Stimulated activated CD4-positive, alpha-beta T cell treated with anti-CD3 and anti-CD28 coated beads, TNF-alpha, amount 100 ng/mL, for 1 hour (primary cell): ENCODE measurements at places on chromosomes 5 and 9.

GRCh38 chr9:92986176-92987119 is 39.1 kb downstream of the FGD3 start:
- no peak for DNase-seq

GRCh38 chr5:19950897-19951296 is 37.1 kb downstream of the CDH18 start:
- DNase-seq, result no peak

DNA sequence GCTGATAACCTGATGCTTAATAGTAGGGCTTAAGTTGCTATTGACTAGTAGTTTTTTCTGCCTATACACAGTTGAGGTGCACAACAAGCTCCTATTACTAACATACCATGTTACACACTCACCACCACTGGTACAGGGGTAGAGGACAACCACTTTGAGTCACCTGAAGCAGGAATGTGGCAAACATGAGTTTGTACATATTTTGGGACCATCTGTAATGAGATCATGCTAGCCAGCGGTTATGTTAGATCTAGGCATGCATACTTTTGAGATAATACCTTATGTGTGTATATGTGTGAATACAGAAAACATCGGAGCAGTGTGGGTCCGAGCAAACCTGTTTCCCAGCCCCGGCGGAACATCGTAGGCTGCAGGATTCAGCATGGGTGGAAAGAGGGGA is 72.8 kb upstream of the NXNL2 start:
- no peak for DNase-seq

- DNase-seq, result no peak
Measured at GRCh38 chr5:8908055-8908683, 637.7 kb downstream of the SEMA5A start.

GRCh38 chr5:74767579-74767913 is 497 bp downstream of the NSA2 start:
- DNase-seq, result no peak

DNA sequence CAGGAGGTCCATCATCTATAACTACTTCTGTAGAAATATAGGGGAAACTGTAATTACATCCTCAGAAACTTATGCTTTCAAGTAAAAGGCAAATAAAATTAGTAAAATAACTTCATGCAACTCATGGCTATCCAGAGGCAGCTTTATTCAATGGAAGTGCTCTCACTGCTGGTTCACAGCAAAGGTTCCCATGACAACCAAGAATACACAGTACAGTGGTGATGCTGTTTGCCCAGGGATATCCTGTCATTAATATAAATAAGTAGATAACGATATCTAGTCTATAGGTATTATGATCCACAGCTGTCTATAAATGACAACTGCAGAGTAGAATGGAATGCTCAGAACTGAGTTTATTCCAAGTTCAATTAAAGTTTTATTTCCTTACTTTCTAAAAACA is 390.3 kb downstream of the PDE4D start:
- DNase-seq, result no peak

GRCh38 chr5:115684513-115685037 is 58.7 kb upstream of the TMED7 start:
- DNase-seq, result no peak

- no peak for DNase-seq
Measured at GRCh38 chr5:113203916-113204315, 227.3 kb downstream of the DCP2 start.

- no peak for DNase-seq
Measured at GRCh38 chr5:95838001-95838520, 15.5 kb upstream of the GLRX start.

DNA sequence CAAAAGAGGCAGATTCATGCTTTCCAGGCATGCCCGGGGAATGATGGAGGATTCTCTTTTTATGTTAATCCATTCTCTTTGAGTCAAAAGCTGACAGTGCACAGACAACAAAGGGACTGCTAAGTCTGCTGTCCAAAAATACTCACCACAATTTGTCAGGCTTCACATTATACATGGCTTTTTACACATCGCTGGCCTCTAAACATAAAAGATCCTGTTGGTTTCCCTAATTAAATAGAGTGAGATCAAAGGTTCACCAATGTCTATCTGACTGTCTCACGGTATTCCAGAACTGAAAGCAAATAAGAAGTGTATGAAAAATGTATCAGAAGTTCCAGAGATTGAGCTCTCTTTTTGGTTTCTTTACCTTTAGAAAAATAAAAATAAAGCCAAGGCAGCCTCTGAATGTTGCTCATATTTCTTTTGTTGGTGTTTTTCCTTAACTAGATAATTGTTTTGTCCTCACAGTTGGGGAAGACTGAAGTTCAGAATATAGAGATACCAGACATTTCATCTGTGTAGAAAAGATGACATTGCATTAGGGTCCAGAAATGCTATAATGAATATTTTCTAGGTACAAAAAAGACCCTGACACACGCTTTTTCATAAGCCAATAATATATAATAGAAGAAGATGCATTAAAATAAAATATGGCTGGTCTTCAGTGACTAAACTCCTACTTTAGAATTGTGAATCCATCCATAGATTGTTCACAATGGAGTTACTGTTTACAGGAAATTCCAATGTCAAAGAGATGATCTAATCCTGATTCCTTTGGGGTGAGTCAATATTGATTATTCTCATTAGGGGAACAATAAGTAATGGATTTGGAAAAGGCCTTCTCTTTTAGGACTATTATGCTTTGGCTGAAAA is 688.2 kb upstream of the CDH6 start:
- no peak for DNase-seq

DNA sequence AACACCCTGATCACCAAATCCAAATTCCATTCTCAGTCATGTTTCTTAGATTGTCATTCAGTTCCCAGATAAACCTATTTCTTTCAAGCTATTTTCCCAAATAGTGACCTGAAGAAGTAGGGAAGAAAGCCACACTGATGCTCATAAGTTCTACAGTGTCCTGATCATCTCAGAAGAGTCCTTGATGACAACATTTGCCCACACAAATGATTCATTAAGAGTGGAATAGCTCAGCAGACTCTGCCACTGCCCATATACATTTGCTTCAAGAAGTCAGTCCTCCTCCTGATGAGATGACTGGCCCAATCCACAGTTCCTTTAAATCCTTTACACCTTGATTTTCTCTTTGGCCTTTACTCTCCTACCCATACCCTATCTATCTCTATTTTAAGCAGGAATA is 283.7 kb upstream of the NR4A3 start:
- no peak for DNase-seq

DNA sequence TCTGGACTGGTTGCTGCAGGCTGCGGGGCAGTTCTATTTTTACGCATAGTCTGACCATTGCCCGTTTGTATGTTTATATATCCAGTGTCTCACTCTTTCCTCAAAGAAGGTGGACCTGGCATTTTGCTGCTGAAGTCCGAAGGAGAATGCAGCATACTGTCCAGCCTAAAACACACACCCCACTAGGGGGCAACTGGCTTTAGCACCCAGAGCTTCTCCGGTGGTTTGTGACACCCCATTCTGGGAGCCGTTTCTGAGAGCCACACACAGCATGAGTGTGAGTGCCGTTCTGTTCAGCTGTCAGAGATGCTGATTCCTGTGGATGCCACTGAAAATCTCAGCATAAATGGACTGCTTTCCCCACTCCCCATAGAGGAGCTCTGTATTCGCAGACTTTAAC is 290.5 kb upstream of the TAS2R1 start:
- no peak for DNase-seq

DNA sequence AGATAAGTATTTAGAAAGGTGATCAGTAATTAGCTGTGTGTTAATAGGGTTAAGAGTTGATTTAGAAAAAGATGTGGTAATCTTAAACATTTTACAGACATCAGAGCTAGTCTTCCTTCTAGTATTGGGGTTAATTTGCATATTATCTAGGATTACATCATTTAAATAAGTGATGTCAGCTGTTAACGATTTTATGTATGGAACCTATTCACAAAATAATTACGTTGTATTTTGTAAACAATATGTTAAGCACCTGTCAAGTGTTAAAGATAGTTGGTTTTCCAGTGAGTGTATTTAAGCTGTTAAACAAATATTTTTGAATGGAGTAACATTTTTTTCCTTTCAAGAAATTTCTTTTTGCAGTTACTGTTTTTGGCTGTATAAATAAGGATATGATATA is 2.2 kb downstream of the DCP2 start:
- no peak for DNase-seq

DNA sequence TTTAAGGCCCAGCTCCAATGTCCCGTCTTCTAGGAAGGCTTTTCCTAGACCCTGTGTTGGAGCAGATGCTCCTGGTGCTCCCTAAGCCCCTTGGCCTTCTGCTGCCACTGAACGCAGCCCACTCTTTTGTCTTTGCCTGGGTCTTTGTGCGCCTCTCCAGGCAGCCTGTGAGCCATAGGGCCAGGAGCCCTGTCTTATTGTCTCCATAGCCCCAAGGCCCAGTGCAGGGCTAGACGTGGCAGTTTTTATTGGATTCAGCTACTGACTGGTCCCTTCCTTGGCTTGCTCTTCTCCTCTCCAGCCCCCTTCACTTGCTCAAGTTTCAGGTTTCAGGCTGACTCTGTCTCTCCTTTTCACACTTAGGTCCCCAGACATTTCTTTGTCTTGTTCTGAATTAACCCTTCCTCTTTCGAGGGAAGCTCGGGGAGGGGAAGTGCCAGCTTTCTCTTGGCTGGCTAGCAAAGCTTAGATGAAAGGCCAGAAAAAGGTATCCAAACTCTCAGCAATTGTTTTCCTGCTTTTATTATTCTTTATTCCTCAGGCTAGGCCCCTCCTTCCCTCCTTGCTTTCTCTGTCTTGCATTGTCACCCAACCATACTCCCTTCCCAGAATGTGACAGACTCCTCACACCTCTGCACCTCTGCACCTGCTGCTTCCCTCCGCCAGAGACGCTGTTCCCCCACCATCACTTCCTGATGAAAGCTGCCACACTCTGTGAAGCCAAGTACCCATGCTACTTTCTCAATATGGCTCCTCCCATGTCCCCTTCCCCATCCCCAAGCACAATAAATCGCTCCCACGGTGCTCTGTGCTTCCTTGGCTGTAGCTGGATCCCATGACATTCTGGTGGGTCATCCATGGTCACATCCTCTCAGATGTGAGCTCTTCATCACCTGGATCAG is 101.6 kb upstream of the CPEB4 start:
- no peak for DNase-seq

- no peak for DNase-seq
Measured at GRCh38 chr5:143874312-143874711, 62.4 kb downstream of the HMHB1 start.

GRCh38 chr5:149872351-149873040 is 72.1 kb downstream of the PDE6A start:
- DNase-seq, result no peak

GRCh38 chr5:90881626-90882150 is 323.1 kb downstream of the ADGRV1 start:
- DNase-seq, result no peak

DNA sequence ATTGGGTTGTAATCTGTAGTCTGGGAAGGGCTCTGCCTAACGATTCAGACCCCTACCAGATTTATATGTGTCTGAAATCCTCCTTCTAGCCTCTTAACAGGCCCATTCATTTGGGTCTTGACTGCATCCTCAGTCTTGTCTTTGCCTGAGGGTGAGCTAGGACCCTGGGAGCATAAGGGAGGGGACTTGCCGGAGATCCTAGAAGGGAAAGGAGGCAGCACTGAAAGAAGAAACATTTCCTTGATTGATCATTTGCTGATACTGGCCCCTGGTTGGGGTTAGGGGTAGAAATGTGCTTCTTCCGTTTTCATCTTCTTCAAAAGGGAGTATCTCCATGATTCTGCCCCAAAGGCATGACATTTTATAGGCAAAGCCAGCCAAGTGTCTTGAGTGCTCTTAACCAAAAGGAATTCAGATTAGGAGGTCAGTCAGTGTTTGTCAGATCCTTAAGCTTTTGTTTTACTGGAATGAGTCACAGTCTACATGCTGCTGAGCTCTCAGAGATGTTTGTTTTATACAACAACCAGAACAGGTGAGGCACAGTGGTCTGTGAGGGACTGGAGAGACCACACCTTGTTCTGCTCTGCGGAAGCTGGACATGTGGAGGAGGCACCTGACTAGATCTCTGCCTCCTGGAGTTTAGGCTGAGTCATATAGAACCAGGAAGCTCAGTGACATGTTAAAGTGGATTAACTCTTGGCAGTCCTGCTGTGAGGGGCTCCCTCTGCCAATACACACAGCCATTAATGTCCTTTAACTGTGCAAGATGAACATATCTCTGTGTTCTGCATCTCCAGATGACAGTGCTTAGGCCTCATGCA is 37.7 kb downstream of the PCDHAC2 start:
- no peak for DNase-seq

DNA sequence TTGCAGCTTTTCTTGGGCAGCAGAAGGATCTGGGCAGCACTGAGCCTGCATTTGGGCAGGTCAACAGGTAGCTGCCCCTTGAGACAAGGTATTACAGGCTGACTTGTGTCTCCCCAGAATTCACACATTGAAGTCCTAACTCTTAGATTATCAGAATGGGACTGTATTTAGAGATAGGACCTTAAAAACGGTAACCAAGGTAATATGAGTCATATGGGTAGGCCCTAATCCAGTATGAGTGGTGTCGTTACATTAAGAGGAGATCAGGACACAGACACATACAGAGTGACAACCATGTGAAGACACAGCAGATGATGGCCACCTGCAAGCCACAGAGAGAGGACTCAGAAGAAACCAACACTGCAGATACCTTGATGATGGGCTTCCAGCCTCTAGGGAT is 3.2 kb downstream of the C1QTNF2 start:
- DNase-seq, result no peak

DNA sequence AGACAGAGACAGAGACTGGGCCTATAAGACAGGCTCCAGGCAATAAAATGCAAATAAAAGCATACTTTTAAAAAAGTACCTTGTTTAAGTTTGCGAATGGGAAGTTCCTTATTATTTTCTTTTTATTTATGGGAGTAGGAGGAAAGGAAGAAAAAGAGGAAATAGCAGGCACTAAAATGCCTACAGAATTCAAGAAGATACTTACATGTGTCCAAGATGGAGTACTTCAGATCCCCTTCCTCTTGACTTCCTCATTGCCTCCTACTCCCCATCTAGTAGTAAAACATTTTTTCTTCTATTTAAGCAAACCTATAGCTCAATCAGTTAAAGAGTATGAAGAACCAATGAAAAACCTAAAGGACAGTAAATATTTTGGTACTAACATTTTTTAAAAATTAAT is 24.8 kb downstream of the GKAP1 start:
- DNase-seq, result no peak

GRCh38 chr5:118553662-118554061 is 434.7 kb downstream of the DTWD2 start:
- no peak for DNase-seq

- no peak for DNase-seq
Measured at GRCh38 chr5:148853868-148854267, 27.5 kb downstream of the ADRB2 start.
